ENCODE measurements at places on chromosomes 1 and 21.

DNA sequence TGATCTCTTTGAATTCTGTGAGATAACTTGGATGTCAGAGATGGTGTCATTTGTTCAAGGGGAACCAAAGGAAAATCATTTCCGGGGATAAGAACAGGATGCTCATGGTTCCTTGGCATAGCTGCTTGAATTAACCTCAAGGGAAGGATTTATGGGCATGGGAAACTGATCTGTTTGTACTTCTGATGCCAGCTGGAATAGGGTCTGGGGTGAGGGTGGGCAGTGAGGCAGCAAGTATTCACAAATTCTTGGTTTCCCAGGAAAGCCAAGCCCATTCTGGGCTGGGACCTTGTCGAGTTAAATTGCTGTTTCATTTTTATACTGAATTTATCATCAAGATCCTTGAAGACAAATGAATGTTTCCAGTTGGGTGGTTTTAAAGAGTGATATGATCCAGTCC, 14.1 kb downstream of the INTS3 start:
- DNase-seq: no peak

GRCh38 chr1:16155537-16156410, at the start of gene EPHA2:
Gene EPHA2, minus strand, starts transcription at chr1:16156069. Its CDS starts 137 bp downstream, at chr1:16155932.
- no peak for DNase-seq

GRCh38 chr1:234143681-234144080, 229.6 kb upstream of the COA6 start:
- DNase-seq: no peak

- no peak for DNase-seq
These were observed 1271.5 kb upstream of the PRMT6 start for GRCh38 chr1:105785021-105785420.

DNA sequence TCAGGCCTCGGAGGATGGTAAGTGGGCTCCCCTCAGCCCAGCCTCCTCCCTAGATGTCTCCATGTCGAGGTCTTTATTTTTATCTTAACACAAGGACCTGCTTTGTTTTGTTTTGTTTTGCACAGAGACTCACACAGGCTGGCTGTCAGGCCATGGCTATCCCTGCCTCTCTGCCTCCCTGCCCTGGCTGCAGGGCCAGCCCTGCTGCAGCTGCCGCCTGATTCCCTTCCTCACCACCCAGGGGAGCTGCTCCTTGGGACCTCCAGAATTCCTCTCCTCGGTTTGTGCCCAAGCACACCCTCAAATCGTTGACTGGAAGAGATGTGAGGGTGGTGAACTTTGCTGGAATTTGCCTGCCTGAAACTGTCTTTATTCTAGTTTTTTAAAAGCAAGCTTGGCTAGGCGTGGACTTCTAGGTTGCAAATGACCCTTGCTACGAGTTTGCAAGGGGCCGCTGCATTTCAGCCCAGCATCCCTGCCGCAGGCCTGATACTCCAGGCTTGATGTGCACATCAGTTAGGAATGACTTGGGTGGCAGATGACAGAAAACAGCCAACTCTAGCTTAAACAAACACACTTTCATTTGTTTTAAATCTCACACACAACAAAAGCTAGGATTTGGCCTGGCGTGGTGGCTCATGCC, 37.1 kb downstream of the WNT9A start:
- no peak for DNase-seq

- no peak for DNase-seq
These were observed 407 bp downstream of the WNT4 start for GRCh38 chr1:22142315-22143064.

GRCh38 chr1:40763742-40764532, 19.6 kb upstream of the KCNQ4 start:
- DNase-seq: no peak

DNA sequence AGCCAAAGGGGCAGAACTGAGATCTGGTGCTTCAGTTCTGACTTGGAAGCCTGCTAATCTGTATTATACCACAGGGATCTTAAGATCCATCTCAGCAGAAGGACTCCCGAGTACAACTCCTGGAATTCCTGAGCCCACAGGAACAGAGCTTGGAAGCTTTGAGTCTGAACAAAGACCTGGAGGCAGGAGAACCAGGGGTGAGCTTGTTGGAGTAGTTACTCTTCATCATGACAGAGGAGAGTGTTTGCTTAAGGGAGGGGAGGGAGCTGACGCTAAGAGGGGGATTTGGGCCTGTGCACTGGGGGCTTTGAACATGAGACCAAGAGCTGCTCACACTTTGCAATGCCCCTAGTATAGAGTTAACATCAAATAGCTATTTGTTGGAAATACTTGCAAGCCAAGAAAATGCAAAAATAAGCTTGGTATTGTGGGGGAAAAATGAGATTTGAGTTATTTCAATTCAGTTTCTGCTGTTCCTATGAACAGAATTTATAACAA, 41.1 kb upstream of the TRABD2B start:
- DNase-seq: no peak

DNA sequence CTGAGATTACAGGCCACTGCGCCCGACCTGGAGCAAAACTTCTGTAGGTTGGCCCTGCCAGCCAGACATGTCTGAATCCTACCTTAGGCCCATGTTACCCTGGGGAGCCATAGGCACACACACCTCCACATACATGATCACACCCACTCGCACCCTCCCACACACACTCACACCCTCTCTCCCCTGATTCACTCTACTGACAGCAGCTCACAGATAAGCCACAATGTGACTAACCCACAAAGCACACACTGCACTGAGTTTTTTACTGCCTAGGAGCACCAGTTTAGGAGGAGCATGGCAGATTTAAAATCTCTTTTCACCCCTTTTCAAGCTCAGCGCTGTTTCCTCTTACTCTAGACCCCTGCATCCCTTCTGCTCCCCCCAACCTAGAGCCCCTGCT, 41.7 kb downstream of the SLC30A1 start:
- no peak for DNase-seq

DNA sequence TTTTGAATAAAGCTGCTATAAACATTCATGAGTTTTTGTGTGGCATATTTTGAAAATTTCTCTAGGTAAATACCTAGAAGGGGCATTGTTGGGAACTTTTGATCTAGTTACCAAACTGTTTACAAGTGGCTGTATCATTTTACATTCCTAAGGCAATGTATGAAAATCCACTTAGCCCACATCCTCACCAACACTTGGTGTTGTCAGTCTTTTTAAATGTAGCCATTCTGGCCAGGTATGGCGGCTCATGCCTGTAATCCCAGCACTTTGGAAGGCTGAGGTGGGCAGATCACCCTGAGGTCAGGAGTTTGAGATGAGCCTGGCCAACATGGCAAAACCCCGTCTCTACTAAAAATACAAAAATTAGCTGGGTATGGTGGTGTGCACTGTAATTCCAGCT, 5.9 kb upstream of the KCNE2 start:
- no peak for DNase-seq

DNA sequence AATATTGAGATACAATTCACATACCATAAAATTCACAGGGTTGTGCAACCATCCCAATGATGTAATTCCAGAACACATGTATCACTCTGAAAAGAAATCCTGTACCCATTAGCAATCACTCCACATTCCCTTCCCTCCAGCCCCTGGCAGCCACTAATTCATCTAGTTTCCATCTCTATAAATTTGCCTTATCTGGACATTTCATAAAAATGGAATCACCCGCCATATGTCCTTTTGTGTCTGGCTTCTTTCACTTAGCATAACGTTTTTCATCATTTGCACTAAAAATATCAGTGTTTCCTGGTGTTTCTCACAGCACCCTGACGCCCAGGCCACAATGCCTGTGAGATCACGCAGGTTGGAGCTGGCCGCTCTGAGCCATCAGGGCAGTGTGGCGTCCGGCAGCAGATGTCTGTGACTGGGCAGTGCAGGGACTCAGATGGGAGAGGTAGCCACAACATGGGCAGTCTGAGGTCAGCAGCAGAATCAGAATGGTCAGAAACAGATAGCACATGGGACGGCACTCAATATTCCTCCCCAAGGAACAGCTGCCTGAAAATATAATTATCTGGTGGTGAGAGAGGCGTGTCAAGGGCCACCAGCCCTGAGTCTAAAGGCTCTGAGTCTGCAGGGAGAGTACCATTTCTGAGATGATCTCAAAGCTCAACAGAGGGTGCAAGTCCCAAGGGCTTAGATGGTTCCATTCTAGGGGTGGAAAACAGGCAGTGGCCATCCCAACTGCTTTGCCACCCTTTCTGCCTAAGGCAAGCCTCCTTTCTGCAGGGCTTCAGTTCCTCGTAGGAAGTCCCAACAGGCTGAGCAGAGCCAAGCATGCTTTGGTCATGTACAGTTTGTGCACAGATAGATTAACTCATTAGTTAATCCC, 129.4 kb upstream of the EDN2 start:
- no peak for DNase-seq

DNA sequence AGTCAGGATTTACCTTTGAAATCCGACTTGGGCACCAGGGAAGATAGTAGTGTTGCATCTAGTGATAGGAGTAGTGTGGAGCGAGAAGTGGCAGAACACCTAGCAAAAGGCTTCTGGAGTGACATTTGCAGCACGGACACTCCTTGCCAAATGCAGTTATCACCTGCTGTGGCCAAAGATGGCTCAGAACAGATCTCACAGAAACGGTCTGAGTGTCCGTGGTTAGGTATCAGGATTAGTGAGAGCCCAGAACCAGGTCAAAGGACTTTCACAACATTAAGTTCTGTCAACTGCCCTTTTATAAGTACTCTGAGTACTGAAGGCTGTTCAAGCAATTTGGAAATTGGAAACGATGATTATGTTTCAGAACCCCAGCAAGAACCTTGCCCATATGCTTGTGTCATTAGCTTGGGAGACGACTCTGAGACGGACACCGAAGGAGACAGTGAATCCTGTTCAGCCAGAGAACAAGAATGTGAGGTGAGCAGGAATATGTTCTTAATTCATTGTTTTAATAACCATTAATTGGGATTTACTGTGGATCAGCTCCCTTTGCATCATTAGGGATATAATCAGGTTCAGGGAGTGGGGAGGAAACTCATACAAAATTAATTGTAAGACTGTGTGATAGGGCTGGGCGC, 28.3 kb downstream of the BACH1 start:
- DNase-seq: no peak

DNA sequence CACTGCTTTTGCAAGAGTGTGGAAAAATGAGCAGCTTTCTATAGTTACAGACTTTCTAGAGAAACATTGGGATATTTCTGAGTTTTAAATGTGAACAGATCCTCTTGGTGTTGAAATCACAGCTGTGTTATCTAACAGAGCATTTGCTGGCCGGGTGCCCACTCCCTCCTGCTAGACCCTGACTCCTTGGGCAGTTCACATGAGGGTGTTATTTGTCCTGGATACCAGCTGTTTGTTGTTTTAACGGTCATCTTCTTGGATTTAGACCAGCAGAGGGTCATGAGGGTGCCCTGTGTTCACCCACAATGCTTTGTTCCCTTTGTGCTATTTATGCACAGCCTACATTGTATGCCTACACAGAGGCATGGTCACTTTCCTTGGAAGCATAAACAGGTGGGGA, 67.1 kb downstream of the CENPF start:
- DNase-seq: no peak

DNA sequence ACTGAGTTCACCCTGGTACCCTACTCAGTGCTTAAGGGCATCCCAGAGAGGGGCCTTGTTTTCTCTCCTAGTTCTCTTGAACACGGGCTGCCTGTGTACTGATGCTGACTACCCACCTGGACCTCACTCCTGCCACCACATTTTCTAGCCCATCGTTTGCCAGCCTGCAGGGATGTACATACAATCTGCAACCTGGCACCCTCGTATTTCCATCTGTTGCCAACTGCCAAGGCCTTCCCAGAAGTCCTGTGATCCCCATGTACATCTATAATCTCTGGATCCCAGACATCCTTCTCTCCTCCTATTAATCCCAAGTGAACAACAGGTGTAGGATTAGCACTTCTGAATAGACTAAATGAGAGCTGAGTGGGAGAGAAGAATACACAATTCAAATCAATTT, 212.0 kb downstream of the SLC45A1 start:
- no peak for DNase-seq

- no peak for DNase-seq
These were observed 28.3 kb downstream of the NUP133 start for GRCh38 chr1:229479660-229480399.

DNA sequence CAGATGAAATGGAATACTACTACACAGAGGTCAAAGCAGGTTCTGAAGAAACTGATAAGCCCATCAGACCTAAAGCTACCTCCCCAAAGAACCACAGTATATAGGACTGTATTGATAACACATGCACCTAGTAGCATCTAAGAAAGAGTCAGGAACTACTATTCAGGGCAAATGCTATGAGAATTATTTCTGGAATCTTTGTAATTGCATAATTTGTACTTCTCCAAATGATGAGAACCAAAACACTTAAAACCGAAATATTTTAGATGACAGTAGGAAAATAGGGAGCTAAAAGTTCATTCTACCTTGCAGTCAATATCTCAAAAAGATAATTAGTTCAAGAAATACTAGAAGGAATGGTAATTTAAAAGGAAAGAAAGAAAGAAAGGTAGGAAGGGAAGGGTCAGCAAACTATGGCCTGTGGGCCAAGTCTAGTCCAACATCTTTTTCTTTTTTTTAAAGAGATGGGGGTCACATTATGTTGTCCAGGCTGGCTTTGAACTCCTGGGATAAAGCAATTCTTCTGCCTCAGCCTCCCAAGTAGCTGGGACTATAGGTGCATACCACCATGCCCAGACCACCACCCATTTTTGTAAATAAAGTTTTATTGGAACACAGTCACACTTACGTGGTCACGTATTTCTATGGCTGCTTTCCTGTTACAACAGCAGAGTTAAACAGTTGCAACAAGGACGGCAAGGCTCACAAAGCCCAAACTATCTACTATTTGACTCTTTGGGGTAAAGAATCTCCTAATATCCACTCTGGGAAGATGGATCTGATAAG, 24.0 kb downstream of the EGLN1 start:
- DNase-seq: no peak

GRCh38 chr1:243495442-243496186, 239.8 kb downstream of the SDCCAG8 start:
- DNase-seq: no peak

GRCh38 chr1:150567717-150568593, 11.5 kb downstream of the MCL1 start:
- no peak for DNase-seq

- no peak for DNase-seq
These were observed 836 bp upstream of the FBLIM1 start for GRCh38 chr1:15757575-15758342.

GRCh38 chr1:8883491-8883890, 5.0 kb upstream of the ENO1 start:
- DNase-seq: no peak

DNA sequence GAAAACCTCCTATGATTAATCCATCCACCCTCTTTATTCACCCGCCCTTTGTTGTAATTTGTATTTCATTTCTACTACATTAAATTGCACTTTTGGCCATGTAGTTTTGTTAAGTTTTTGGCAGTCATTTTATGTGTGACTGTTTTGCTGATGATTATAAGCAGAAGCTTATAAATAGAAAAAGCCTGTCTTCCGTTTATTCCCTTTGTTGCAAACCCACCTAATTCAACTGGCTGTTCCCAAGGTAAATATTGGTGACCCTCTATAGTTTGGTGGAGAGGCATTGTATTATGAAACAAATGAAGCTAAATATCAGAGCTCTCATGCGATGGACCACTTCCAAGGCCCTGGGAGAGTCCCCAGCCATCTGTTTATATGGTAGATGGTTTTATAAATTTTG, 36.7 kb upstream of the IGSF3 start:
- no peak for DNase-seq

GRCh38 chr1:78834201-78834741, 172.3 kb downstream of the ADGRL4 start:
- DNase-seq: no peak

- DNase-seq: no peak
These were observed 7.2 kb upstream of the GUCA2B start for GRCh38 chr1:42145764-42146625.
